ENCODE measurements at places on chromosomes 12 and 14.
A peak's percentile ranks its signal among the peaks of the same experiment; 100 is the strongest.

DNA sequence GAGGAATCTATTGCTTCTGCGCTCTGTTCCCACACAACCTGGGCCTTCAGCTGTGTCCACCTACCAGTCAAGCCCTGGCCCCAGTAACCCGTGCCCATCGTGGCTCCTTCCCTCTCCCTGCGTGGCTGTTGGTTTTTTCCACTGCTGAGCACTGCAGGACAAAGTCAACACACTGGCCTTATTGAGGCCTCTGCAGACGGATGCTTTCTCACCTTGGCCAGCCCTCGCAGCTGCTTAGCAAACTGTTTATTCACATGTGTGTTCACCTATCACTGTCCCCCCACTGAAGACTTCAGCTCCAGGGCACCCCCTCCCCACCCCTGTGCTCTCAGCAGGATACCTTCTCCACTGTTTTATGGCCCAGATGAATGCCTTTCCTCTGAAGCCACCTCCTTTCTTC is 12.8 kb upstream of the GPX2 start:
- DNase-seq: no peak

DNA sequence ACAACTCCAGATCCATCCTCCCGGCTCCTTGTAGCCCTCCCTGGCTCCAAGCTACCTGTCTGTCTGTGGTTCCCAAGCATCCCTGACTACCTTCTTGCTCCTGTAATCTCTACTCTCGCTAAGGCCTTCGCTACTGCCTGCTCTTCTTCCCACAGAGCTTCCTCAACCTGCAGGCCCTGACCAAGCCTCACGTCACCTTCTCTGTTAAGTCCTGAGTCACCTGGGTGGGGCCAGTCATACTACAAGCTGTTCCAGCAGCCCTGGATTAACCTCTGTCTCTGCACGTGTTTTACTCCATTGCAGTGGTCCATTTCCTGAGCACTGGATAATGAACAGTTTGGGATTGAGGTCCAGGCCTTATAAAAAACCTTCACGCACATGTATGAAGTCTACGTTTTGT is 770.7 kb downstream of the BCL11B start:
- no peak for DNase-seq

DNA sequence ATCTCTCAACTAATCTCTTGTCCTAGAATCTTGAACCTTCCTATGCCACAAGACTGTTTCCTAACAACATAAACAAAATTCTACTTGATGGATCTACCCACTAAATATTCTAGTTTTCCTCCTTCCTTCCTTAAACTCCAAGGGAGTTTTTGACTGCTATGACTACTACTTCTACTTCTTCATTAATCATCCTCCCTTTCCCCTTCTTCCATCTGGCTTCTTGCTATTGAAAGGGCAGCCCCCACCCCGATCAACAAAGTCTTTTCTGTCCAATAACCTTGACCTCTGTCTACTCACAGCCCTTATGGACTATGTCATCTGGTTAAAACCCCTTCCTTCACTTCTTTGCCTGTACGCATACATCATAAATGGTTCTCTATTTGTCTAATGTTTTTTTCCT is 5.6 kb downstream of the LTA4H start:
- no peak for DNase-seq

DNA sequence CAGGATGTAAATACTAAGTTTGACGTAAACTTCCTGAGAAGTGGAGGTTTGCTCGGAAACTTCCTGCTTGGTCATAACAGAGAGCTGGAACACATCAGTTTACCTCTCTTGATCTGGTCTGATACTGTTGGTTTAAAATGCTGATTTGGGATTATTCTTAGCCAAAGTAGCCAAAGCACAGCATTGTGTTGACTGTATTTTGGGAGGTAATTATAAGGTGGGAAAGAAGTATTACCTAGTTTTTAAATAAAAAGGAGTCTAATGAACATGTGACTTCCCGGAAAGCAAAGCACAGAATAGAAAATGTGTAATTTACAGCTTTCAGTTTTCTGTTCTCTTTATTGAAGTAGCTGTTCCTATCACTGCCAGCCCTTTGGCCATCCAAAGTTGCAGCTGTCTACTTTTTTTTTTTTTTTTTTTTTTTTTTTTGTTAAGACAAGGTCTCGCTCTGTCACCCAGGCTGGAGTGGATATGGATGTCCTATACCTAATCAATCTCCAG is 52.2 kb upstream of the SRP54 start:
- no peak for DNase-seq

GRCh38 chr14:106218174-106218573 is 691.8 kb downstream of the TMEM121 start:
- no peak for DNase-seq

DNA sequence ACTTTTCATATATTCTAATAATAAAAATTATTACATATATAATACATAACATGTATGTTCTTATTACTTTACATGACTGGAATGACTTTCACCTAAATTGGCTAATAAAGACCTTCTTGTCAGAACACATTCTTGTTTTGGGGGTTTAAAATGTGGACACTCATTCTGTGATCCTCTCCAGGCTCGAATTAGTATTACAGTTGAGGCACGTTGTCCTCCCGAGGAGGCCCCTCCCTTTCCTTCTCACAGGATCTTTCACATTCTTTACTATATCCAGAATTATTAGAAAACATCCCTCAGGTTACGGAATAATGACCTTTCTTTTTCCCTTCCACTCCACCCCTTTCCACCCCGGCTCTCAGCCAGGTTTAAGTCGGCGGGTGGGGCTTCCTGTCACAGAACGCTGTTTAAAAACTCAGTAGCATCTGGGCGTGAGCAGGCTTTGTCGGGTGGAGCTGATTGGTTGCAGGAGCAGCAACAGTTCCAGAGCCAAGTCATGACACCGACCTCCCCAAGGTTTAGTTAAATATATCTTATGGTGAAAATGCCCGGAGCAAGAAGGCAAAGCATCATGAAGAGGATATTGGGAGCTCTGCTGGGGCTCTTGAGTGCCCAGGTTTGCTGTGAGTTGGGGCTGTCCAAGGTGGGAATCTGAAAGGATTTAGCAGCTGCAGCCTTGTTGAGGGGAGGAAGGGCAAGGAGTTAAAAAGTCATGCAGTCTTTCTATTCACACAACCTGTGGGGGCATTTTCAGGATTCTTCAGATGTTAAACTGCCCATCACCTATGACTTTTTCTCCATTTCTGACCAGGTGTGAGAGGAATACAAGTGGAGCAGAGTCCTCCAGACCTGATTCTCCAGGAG is 396.7 kb upstream of the OR4E1 start:
- peak; percentile 13 for DNase-seq

DNA sequence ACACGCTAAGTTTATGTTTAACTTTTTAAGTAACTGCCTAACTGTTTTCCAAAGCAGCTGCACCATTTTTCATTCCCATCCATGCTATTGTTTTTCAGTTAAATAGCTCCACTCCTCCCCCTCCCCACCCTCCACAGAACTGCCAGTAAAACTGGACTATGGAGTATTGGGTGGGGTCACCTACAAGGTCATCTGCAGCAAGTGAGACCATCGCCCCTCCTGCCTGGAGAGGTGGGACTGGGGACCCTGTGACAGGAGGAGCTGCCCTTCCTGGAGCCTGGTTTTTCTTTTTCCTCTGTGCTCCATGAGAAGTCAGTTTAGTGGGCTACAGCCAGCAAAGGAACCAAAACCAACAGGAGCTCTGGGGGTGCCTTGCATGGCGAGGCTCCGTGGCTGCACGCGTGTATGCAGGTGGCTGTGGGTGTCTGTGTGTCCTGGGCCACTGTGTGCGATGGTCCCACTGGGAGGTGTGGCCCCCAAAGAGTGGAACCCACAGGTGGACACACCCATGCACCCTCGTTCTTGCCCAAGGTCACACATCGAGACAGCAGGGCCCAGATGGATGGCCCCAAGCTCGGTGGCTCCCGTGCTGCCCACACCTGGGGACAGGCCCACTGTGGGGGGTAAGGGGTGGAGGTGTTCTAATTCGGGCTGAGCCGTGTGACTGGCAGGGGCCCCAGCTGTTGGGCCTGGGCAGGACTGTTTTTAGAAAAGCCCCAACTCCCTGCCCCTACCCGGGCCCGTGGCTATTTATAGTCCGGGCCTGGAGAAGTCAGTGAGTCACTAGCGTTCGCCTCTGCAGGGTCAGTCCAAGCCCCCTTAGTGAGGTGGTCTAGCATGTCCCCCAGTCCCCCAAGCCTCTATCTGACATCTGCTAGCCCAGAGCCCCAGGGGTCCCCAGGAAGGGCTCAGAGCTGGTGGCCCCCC is 2.3 kb upstream of the ADSS1 start:
- no peak for DNase-seq

DNA sequence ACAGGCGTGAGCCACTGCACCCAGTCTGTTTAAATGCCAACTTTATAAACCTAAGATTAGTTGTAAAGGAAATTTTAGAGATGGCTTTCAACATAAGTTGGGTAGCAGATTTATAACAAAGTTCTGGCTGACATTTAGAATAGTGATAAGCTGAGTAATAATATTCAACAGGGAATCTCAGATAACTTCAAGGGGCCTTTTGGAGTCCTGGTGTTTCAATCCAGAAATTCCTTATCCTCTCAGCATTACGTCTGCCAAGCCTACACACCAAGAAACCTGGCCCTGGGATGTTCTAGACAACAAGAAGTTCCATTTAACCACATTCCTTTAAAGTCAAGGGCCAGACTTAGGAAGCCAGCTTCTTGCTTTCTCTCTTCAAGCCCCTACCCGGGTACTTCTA is 59.5 kb upstream of the DYRK2 start:
- DNase-seq: no peak

DNA sequence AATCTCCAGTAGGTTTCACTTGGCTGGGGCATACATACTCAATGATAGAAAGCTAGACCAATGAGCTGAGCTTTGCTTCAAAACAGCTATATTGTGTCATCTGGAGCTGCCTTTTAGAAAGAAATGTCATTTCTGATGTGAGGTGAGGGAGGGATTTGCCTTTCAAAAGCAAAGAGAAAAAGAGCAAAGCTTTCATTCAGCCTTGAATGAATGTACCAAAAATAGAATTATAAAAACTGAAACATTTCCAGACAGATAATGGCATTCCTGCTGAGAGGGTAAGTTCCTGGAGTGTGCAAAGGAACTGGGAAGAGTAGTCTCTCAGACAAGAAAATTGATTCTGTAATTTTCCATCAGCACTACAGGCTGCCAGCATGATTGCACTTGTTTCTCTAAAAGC is 710.0 kb downstream of the LRFN5 start:
- no peak for DNase-seq

GRCh38 chr14:22300646-22301045 is 288.4 kb downstream of the DAD1 start:
- DNase-seq: no peak

DNA sequence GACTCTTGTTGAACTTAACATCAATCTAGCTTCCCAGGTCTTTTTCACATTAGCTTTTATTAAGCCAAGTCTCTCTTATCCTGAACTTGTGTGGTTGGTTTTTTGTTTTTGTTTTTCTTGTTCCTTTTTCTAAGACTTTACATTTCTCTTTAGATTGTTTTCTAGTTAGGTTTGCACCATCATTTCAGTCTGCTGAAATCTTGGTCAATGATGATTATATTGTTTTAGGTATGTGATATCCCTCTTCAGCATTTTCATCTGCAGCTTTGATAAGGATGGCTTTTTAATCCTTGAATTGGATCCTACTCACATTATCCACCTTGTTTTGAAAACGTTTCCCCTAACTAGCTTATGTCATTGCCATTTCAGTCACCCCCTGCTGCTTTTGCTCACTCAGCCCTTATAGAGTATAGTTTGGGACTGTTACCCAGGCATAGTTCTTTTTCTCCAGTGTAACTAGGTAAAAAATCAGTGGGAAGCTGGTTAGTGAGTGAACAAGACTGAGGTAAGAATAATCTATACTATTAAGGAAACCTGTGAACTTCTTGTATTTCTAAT is 22.0 kb downstream of the YLPM1 start:
- no peak for DNase-seq

DNA sequence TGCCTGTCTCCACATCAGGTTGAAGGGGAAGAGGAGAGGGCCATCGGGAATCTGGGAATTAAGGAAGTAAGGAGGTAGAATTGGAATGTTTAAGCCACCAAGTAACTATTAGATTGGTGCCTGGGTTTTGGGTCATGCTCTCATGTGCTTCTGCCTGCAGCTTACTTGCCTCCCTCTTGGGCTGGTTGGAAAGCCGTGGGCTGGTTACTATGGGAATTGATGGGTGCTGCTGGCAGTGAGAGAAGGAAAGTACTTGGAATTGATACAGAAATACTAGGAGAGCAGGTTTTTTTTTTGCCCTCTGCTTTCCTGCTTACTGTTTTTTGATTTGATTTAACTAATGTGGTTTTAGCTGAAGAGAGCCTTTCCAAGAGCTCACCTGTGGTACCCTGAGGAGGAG is 493.5 kb upstream of the RGS6 start:
- DNase-seq: no peak

DNA sequence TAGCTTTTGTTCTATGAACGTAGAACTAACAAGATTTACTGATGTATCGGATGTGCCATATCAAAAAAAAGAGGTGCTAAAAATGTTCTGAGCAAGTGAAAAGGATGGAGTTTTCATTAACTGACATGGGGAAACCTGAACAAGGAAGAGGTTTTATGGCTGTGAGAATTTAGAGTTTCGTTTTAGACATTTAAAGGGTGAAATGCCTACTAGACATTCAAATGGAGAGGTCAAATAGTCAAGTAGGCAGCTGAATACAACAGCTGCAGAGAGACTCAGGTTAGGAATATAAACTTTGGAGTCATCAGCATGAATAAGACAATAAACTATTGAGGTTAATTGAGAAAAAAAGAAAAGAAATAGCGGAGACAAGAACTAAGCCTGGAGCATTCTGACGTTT is 364.9 kb upstream of the GARIN6 start:
- no peak for DNase-seq

GRCh38 chr12:115000038-115000437 is 316.1 kb upstream of the TBX3 start:
- DNase-seq: no peak

Measured in activated T-helper 9 cell treated with anti-CD3 and anti-CD28 coated beads, Interleukin-2, amount 50 U/mL, for 16 hours (primary cell).